ENCODE measurements at places on chromosomes 11 and 22.

GRCh38 chr22:16959345-16959930, 48.6 kb downstream of the GAB4 start:
- no peak for DNase-seq

GRCh38 chr11:77086521-77087472, 15.8 kb upstream of the OMP start:
- no peak for DNase-seq

GRCh38 chr11:6269994-6270393, 10.4 kb downstream of the CCKBR start:
- no peak for DNase-seq

- DNase-seq = no peak
These were observed 1130.4 kb downstream of the LRRC4C start for GRCh38 chr11:40328890-40329614.

DNA sequence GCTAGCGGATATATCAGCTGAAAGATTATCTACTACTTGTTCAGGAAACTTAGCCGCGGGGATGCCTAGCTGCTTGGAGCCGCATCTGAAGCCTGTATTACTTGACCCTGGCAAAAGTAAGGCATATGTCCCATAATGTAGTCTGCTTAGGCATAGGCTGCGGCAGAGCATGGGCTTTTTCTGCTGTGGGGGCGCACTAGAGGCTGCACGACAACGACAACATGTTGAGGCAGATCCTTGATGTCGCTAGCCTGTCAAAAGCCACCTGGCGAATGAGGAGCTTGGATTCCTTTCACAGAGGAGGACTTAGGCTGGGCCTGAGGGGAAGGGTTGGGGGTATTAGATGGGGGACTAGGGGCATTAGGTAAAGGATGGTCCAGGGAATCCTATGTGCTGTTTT, 1.1 kb upstream of the OR52N2 start:
- no peak for DNase-seq
